ENCODE measurements at places on chromosomes 2 and 18.

- no peak for DNase-seq
These were observed 33.3 kb upstream of the TXNDC2 start for GRCh38 chr18:9852266-9853081.

- DNase-seq: no peak
These were observed 32.1 kb downstream of the SAP130 start for GRCh38 chr2:127995725-127996124.

- DNase-seq: no peak
These were observed 722.7 kb downstream of the TSN start for GRCh38 chr2:122478117-122478516.

GRCh38 chr2:41701231-41701630 is 346.6 kb upstream of the PKDCC start:
- no peak for DNase-seq

- DNase-seq: no peak
These were observed 634.1 kb downstream of the TDRD15 start for GRCh38 chr2:21757805-21758430.

GRCh38 chr2:177313162-177313781 is 48.7 kb upstream of the NFE2L2 start:
- DNase-seq: no peak

GRCh38 chr2:73162856-73163391 is 39.5 kb upstream of the NOTO start:
- DNase-seq: no peak

GRCh38 chr18:60978338-60978737 is 354.9 kb upstream of the CDH20 start:
- DNase-seq: no peak

DNA sequence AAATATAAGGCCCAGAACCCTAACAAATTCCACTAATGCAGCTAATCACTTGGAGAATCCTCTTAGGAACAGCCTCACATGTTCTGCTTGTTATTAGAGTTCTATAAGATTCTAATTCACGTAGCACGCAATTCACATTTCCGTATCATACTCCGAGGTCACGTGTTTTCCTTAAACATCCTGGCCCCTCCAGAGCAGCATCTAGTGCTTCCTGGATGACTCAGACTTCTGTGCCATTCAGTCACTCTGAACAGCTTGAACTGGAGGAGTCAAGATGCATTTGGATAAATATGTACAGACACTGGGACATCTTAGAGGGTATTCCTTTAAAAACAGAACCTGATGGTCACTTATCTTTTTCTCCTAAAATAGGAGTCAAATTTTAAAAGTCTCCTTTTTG is 156.5 kb downstream of the MYO5B start:
- no peak for DNase-seq

DNA sequence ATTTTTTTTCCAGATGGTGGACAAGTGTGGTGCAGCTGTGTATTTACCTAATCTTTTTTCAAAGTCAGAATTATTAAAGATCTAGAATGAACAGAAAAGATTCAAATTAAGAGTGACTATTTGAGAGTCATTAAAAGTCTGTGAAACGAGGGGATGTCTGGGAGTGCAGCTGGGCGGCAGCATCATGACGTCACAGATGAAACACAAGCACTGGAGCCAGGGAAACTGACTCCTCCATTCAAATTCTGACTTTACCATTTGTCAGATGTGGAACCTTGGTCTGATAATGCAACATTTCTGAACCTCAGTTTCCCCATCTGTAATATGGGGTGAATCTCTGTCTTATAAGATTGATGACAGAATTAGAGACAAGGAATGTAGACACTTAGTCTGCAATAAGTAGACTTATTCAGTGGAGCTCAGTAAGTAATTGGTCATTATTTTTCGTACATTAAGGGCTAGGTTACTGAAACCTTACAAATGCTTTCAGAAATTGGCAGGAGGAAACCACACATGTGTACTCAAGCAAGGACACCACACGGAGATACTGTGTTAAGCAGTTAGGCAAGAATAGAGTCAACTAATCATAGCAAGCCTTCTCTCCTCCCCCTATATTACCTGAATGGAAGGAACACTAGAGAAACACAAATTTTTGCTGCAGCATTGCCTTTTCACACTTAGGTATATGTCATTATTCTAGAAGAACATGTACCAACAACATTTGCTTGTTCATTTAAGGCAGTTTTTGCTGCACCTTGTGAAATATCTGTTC is 27.8 kb upstream of the CXXC1 start:
- DNase-seq: no peak

GRCh38 chr2:78979380-78980151 is 45.9 kb upstream of the REG3G start:
- peak; percentile 7 for DNase-seq

DNA sequence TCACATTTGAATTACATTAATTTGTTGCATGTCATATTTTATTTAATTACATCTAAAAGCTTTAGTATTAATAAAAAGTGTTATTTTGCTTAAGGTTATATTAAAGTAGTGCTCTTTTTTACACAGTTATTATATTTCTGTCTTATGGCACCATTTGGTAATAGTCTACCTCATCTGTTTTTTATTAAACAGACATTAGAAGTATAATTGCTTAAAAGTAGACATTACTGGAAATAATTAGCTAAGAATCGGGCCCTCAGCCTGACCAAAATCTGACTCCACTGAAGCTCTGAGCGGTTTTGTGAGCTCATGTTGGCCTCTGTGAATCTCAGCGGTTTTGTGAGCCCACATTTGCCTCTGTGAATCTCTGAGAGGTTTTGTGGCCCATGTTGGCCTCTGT is 102.5 kb upstream of the SNTG2 start:
- no peak for DNase-seq

GRCh38 chr2:152405206-152406118 is 70.5 kb downstream of the FMNL2 start:
- no peak for DNase-seq

- no peak for DNase-seq
These were observed 25.7 kb upstream of the RNF103 start for GRCh38 chr2:86649119-86649947.

DNA sequence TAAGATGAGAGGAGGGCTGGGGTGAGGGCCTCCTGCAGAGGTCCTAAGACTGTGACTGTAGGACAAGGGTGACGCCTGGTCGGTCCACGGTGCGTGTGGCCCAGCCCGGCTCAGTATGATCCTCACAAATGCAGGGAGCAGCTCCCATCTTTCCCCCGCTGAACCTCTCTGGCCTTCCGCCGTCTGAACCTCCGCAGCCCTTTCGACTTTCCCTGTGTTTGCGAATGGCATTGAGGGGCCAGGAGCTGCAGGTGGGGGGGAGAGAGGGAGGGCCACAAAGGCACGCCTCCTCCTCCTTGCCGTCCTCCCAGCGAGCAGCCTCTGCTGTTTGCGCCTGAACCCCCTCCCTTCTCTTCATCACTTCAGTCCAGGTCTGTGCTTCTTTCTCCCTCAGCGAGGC is 68.6 kb upstream of the PXDN start:
- DNase-seq: no peak

GRCh38 chr2:770776-771175 is 93.6 kb upstream of the TMEM18 start:
- DNase-seq: no peak

DNA sequence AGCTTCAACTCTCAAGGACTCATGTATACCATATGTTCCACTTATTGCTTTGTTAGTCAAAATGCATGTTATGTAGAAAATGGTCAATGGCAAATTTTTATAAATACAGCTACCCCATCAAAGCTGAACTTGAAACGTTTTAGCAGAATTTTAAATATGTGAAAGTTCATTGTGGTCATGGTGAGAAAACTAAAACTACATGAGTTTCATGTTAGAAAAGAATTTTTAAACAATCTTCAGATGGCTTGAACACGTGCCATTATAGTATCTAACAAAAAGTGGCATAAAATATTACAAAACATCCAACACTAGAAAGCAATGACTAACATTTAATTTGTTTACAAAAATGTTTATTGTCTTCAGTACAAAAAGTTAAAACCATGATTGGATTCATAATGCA is 246.0 kb upstream of the KCNJ3 start:
- no peak for DNase-seq

- no peak for DNase-seq
These were observed 173.0 kb downstream of the PTGR3 start for GRCh38 chr18:75035928-75036327.

- no peak for DNase-seq
These were observed 38.5 kb downstream of the HPCAL1 start for GRCh38 chr2:10341193-10341592.

DNA sequence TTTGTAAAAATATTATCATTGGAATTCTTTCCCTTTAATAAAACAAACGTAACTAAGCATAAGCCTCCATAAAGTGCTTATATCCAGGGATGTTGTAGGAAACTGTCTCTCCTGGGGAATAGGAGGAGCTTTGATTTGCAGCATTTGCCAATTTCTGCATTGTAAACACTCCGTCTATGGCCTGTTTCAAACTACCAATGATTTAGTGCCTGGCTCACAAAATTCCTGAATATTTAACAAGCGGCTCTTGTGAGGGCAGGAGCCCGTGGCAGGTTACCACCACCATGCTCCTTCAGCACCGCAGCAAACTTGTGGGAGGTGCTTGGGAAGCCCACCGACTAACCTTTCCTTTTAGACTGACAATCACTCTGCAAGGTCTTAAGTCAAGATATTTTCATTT is 520.3 kb downstream of the SOX11 start:
- DNase-seq: no peak

DNA sequence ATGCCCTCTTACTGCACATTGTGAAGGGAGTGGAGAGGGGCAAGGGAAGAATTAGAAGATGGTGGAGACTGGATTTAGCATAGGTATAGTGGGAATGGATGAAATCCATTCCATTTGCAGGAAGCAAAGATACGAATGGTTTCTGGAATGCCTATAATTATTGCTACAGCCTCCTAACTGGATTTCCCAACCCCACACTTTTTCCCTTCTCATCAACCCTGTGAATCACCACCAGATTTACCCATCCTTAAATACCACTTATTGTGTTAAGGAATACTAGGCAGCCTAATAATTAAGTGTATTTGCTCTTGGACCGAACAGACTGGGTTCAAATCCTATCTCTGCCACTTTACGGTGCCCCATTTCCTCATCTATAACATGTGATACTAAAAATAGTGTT is 39.3 kb upstream of the CREB1 start:
- DNase-seq: no peak

- DNase-seq: no peak
These were observed 54.7 kb downstream of the EML4 start for GRCh38 chr2:42223855-42224268.

- DNase-seq: no peak
These were observed 176.8 kb upstream of the GLI2 start for GRCh38 chr2:120558847-120559246.

DNA sequence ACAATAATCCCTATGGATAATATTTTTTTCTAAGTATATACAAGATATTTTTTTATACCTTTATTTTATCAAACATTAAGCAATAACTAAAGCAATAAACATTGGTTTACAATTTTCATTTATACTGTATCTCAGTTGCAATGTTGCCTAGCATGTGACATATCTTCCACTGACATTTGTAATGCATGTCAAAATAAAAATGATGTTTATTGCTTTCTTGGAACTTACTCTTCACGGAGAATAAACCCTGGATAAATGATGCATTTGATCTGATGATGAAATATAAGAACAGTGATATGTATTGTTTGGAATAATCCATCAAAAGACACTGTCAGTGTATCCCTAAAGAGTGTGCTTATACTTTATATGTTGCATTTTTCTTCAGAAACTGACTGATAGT is 135.7 kb downstream of the SPAG16 start:
- no peak for DNase-seq

DNA sequence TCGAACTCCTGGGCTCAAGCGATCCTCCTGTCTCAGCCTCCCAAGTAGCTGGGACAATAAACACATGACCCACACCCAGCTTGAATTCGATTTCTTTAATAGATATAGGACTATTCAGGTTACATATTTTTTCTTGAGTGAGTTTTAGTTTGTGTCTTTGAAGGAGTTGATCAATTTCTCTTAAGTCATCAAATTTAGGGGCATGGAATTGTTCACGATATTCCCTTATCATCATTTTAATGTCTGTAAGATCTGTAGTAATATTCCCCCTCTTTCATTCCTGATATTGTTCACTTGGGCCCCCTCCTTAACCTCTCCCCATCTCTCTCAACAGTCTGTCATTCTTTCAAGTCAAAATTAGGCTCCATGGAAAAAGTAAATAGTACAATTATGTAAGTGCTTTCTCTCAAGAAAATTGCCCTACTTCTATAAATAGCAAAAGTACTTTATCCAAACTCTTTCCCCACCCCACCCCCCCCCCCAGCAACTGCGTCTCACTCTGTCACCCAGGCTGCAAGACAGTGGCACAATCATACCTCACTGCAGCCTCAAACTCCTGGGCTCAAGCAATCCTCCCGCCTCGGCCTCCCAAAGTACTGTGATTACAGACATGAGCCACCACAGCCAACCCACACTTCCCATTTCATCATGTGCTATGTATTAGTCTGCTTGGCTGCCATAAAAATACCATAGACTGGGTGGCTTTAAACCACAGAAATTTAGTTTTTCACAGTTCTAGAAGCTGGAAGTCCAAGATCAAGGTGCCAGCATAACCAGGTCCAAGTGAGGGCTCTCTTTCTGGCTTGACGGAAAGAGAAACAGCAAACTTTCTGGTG is 20.1 kb downstream of the WDR33 start:
- DNase-seq: no peak

DNA sequence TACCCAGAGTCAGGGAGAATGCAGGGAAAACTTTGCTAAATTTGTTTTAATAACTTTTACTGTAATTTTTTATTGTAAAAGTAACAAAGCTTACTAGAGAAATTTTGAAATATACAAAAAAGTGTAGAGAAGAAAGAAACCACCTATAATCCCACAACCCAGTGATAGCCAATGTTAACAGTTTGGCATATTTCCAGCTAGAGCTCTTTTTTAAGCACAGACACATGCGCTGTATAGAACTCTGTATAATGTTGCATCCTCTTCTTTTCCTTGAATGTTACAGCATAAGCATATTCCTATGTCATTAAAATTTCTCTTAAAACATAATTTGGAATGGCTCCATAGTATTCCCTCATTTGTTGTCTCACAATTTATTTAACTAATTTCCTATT is 37.4 kb upstream of the EPAS1 start:
- DNase-seq: no peak

DNA sequence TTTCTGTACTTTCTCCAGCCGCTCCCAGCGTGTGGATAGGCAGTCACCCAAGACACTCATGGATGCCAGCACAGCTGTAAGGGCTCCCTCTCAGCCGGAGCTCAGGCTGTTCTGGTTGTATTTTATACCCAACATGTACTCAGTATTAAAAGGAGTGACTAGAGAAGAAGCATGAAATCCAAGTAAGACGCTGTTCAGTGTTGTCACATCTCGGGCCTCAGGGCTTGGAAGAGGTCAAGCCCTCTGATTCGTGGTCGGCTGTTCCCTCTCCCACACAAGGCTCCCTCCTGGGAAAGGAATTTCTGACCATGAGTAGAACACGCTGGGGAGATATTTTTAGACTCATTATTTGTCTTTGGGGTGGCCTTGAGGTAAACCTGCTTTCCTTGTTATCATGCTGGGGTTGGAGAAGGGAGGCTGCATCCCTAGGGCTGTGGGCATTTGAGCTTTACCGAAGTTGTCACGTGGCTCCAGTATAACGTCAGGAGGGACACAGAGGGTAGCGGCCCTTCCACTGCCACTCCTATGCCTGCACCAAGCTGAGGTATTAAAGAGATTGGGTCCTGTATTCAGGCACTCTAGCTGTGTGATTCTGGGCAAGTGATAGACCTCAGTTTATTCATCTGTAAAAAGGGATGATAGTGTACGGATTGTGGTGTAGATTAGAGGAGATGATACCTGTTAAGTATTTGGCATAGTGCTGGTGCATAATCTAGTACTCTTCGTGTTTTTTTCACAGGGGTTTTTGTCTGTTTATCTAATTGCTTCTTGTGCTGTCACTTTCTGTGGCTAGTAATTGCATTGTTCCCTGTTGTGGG is 34.1 kb downstream of the HK2 start:
- no peak for DNase-seq

All from stimulated activated CD8-positive, alpha-beta memory T cell treated with anti-CD3 and anti-CD28 coated beads, Interleukin-2, amount 100 ng/mL, for 48 hours (primary cell).